ENCODE measurements at places on chromosomes 16 and 17. TPM values are rescaled to one million over a fixed set of nuclear protein-coding genes. Genes with fewer than 3 reads are reported as not detected.

DNA sequence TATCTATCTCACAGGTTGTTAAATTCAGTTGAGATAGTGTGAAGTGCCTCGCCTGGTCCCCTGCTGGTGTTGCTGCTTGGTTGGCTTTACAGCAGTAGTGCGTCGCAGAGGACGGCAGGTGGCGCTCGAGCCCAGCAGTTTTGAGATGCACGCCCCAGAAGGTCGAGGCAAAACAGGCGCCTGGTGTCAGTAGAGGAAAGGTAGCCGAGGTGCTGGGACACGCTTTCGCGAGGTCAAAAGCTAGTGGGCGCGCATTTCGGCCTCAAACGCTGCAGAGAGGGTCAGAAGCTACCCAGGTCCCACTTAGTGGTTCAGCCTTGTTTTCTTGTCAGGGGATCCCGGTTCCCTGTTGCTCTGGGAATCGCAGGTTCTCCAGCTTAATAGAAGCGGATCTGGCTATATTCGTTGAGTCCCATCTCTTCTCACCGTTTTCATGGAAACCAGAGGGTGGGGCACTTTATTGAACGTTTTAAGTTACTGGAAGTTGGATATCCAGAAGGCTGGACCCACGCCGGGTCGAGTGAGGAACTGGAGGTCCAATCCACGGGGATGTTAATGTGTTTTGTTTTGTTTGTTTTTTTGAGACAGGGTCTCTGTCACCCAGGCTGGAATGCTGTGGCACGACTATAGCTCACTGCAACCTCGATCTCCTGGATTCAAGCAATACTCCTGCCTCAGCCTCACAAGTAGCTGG, 10.3 kb upstream of the ZFP90 start:
- DNase-seq = peak; percentile 87

- DNase-seq = no peak
These were observed 68.0 kb downstream of the AMFR start for GRCh38 chr16:56357241-56357764.

GRCh38 chr16:85391769-85392583, 221.1 kb upstream of the GSE1 start:
- DNase-seq = no peak

DNA sequence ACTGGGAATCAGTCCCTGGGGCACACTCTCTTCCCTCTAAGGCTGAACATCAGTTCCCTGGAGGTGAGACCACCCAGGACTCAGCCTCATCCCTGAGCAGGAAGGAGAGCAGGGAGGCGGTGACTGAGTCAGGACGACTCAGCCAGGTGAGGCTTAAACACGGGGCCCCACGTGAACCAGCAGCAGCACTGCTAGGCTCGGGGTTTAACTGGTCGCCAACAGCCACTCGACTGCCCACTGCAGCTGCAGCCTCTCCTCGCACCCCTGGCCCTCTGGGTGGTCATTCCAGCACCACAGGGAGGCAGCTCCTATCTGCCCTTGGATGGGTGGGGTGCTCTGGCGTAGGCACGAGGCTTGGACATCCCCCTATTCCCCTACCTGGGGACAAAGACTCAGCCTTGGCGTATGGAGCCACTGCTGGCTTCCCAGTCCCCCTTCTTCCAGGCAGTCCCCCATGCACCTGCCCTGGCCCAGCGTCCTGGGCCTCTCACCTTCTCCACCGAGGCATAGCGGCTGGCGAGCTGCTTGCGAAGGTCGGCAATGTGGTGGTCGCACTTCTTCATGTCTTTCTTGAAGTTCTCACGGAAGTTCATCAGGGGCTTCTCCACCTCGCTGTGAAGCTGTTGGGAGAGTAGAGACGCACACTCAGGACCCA, 21.2 kb upstream of the RCVRN start:
- no peak for DNase-seq

DNA sequence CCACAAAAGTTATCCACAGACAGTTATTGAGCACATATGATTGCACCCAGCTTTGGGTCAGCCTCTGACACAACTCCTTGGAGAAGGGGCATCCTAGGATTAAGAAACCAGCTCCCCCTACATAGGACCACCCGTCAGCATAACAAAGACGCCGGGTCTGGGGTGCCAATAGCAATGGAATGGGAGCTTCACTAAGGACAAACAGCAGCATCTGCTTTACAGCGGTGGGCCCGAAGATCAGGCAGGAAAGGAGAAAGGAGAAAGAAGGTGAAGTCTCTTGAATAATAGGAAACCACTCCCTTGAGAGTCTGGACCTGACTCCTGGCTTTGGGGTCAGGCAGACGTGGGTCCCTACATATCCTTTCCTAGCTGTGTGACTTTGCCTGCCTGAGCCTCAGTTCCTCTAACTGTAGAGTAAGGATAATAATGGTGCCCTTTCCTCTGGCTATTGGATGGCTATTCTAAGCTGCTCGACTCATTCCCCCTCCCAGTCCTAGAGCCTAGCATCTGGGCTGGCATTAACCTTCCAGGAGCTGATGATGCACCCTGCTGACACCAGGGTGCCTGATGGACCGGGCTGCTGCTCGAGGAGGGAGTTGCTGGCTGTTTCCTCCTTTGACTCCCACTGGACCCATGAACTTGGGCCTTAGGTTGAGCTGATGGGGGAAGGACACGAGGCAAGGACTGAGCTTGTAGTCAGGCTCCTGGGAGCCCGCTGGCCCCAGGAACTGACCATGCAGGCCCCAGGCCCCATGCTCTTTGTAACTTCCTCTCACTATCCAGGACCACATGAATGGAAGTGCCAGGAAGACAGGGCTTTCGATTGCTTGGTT, 94.2 kb downstream of the C16orf78 start:
- no peak for DNase-seq

- DNase-seq = peak; percentile 72
These were observed 142.0 kb downstream of the CPPED1 start for GRCh38 chr16:12661656-12662172.

- peak; percentile 3 for DNase-seq
These were observed 18.4 kb downstream of the G6PC1 start for GRCh38 chr17:42918902-42919521.

- DNase-seq = no peak
These were observed 6.3 kb upstream of the ERCC4 start for GRCh38 chr16:13913374-13914292.

- DNase-seq = no peak
These were observed 175.1 kb downstream of the MYO1D start for GRCh38 chr17:32701871-32702270.

- DNase-seq = peak; percentile 33
These were observed 51.3 kb upstream of the TAC4 start for GRCh38 chr17:49899191-49899485.

GRCh38 chr16:80265624-80266306, 275.0 kb upstream of the DYNLRB2 start:
- DNase-seq = no peak

GRCh38 chr16:84881702-84882521, 62.1 kb downstream of the CRISPLD2 start:
- DNase-seq = peak; percentile 81

DNA sequence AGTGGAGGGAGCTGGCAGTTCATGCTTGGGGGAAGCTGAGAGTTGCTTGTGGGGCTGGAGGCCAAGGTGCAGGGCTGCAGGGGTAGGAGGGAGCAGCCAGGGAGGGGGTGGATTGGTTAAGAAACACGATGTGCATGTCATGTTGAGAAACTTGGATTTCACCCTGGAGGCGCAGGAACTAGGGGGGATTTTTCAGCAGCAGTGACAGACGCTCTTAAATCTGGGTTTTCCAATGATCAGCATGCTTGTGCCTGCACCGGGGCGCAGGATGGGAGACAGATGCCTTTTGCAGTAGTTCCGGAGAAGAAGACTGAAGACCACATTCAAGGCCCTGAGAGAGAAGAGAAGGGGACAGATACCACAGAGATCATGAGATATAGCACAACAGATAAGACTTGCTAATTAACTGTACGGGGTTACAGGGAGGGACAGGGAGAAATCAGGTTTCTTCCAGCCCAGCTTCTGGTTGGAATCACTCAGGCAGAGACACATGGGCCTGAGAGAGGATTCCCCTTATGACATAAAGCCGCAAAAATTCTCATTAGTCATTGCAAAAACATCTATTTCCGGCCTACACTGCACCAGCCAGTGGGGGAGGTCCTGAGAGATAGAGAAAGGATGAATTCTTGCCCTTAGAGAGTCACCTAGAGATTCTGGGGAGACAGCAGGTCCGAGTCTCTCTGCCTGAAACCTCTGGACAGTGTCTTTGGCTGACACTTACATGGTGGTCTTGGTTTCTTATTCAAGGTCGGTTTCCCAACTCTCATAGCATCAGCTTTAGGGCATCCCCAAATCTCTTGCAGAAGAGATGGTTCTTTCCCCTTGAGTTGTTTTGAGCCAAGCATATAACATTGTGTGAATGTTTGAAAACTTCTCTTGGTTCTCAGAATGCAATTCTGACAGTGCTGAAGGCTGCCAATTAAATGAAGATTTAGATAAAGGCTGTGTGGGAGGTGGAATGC, 27.1 kb downstream of the CDH13 start:
- DNase-seq = peak; percentile 5

DNA sequence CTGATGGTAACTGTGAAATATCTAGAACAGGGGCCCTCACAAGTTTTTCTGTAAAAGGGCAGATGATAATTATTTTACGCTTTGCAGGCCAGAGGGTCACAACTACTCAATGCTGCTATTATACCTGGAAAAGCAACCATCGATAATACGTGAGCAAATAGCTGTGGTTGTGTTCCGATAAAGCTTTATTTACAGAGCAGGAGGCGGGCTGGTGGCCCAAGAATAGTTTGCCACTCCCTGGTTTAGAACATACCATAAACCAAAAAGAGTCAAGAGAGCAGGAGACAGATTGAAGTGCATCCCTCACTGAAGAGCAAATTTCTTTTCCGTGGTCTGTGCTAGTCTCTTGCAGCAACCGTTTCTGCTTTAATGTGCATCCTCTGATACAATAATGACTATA, 77.9 kb upstream of the DYNLRB2 start:
- no peak for DNase-seq

GRCh38 chr17:49407981-49408501, 6.6 kb downstream of the PHB1 start:
- DNase-seq = peak; percentile 85

GRCh38 chr17:77164483-77165091, 23.8 kb downstream of the SEC14L1 start:
- peak; percentile 62 for DNase-seq

DNA sequence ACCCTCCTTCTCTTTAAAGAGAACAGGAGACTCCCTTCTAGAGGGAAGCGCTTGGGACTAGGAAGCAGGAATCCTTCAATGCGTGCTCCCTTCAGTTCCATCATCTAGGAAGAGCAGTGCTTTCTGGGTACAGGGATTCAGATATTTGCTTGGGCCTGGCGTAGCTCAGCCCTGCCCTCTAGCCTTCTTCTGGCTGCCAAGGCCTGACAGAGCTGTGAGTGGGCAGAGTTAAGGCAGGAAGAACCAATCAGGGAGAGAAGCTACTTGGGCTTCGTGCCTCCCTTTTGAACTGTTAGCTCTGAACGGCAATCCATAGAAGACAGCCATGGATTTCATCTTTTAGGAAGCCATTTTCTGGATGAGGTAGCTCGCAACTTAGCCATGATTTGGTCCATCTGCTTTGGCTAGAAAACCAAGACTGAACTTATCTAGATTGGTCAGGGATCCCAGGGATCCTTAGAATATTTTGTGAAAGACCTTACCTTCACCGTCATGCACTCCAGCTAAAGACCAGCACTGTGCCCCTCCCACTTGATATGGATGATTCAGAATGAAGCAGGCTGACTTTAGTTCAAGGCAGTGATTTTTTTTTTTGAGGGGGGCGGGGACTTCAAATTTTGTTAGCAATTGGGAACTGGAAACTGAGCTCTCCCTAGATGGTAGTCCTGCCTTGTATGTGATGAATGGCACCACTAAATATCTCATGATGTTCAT, 2.5 kb upstream of the CORO6 start:
- DNase-seq = no peak

DNA sequence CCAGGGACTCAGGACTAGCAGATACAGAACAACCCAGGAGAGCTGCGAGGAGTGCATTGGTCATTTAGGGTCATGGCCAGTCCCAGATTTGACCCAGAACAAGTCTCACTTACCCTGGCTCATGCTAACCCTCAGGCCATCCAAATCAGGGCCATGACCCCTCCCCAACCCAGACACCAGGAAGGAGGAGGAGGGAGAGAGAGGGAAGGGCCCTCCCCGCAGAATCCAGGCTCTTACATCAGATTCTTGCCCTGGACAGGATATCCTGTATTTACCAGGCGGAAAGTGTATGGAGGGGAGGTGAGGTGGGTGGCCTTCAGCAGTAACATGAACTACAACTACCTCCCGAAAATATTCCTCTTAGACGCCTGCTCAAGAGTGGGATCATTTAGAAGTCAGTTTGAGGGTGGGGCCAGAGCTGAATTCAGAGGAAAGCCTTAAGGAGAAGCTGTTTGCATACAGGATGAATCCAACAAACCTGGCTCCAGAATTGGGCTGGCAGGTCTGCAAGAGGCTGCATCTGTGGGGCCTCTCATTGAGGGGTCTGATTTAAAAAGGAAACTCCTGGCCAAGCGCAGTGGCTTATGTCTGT, 2.1 kb downstream of the VAT1 start:
- no peak for DNase-seq

GRCh38 chr17:79518585-79519523, 92.0 kb downstream of the RBFOX3 start:
- no peak for DNase-seq

- DNase-seq = no peak
These were observed 1.3 kb upstream of the ZNF768 start for GRCh38 chr16:30527635-30528178.

- no peak for DNase-seq
These were observed 5.0 kb downstream of the TSPAN10 start for GRCh38 chr17:81641825-81642489.

DNA sequence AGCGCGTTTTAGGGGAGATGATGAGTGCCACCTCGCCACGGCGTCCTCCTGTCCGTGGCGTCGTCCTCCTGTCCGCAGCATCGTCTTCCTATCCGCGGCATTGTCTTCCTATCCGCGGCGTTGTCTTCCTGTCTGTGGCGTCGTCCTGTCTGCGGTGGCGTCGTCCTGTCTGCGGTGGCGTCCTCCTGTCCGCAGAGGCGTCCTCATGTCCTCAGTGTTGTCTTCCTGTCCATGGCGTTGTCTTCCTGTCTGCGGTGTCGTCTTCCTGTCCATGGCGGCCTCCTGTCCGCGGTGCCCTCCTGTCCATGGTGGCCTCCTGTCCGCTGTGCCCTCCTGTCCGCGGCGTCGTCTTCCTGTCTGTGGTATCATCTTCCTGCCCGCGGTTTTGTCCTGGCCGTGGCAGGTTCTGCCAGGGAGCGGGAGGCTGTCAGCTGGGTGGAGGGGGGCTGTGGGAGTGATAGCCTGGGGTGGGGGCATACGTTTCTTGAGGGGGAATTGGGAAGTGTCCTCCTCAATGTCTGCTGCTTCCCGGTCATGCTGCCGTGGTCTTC, 30.9 kb downstream of the TBCD start:
- no peak for DNase-seq

GRCh38 chr16:11916524-11917285, 949 bp upstream of the GSPT1 start:
- peak; percentile 35 for DNase-seq

Gene PVALEF
- polyA plus RNA-seq = not detected

Gene HS3ST3B1
- polyA plus RNA-seq = 3.9 TPM

Gene C17orf58
- polyA plus RNA-seq = 35.3 TPM

Gene HSPB9
- polyA plus RNA-seq = 0.13 TPM

Gene TMEM106A
- 0.09 TPM for polyA plus RNA-seq

Gene KRT33B
- polyA plus RNA-seq = not detected

Gene XPO6
- 141 TPM for polyA plus RNA-seq

Gene HEATR9
- not detected for polyA plus RNA-seq

All from K562 (cell line).